ENCODE measurements at places on chromosomes 16 and 17.

DNA sequence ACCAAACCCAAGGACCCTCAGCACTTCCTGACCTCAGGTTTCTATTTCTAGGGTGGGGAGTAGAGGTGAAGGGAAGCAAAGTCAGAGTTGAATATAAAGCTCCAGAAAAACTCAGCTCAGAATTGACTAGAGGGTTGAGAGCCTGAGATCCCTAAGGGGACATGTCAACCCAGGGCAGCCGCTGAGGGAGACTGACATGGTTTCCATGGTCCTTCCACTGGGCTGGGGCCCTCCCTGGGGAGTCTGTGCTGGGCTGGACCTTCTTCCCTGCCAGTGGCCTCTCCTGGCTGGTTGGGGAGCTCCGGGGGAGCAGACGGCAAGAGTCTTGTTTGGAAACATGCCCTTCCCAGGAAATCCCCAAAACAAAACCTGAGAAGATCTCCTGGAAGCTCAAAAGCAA is 121.3 kb downstream of the METRNL start:
- no peak for DNase-seq

- no peak for DNase-seq
Observed at GRCh38 chr16:49101997-49102396, 179.6 kb downstream of the CBLN1 start.

- DNase-seq: no peak
Observed at GRCh38 chr17:40483679-40484078, 17.7 kb downstream of the TNS4 start.

GRCh38 chr16:52964290-52964689 is 88.4 kb downstream of the CHD9NB start:
- DNase-seq: no peak

- no peak for DNase-seq
Observed at GRCh38 chr17:49910094-49910857, 58.7 kb upstream of the DLX4 start.

Data from left renal cortex interstitium (tissue), 4 donors.